ENCODE measurements at places on chromosomes 3 and 15.

GRCh38 chr3:46859001-46859710 is 4.1 kb downstream of the MYL3 start:
- H3K4me1 ChIP-seq, result no peaks in the 10 kb centered on the region
- no peaks in the 10 kb centered on the region for H3K36me3 ChIP-seq
- H3K27me3 ChIP-seq, result no peaks in the 10 kb centered on the region

GRCh38 chr15:92480361-92480760 is 86.7 kb downstream of the ST8SIA2 start:
- no peak overlapping the region for H3K27ac ChIP-seq
- DNase-seq, result no peak
- H3K4me3 ChIP-seq, result no peak overlapping the region
- no peaks in the 10 kb centered on the region for H3K36me3 ChIP-seq
- no peaks in the 10 kb centered on the region for H3K4me1 ChIP-seq

DNA sequence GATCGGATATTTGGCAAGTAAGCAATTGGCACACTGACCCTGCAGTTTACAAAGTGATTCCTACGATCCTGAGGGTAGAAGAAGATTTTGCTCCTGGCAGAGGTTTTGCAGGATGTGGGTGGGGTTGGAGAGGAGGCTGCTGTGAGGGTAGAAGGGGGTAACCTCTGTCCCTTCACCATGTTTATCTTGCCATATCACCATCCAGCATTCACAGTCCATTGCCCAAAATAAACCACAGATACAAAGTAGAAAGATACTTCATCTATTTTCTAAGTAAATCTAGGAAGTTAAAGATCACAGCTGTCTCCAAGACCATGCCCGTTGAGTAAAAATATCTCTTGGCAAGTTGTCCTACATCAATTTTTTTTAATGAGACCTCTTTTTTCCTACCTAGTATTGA is 51.6 kb downstream of the LIPC start:
- no peak for DNase-seq
- no peaks in the 10 kb centered on the region for H3K36me3 ChIP-seq
- no peak overlapping the region for H3K27ac ChIP-seq
- H3K27me3 ChIP-seq, result no peaks in the 10 kb centered on the region

DNA sequence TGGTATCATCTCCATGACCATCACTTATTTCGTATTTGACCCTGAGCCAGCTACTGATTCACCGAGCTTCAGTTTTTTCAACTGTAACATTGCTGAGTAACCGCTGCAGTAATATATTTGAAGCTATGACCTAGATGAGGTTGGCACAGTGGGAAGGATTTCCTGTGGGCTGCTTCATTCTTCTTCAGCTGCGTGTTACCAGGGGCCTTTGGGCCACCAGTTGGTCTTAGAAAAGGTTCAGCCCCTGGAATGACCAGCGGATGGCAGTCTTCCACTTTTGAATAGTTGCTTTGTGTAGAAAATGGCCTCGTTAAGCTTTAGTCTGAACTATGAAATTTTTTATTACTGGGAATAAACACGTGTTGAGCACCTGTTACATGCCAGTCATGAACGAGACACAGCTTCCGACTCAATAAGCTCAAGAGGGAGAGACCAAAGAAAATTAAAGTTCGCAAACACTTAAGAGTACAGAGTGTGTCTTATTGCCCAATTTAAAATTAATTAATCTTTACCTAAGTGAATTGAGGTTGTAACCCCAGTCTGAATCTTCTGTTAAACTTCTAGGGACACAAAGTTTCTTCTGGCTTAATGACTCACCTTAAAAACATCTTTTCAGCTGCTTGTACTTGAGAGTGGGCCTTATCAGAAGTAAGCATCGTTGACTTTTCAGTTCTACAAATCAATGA is 57.6 kb upstream of the NR2E3 start:
- DNase-seq, result peak; percentile 9
- H3K4me3 ChIP-seq, result no peak overlapping the region
- H3K27me3 ChIP-seq, result no peaks in the 10 kb centered on the region
- H3K36me3 ChIP-seq, result no peaks in the 10 kb centered on the region
- H3K4me1 ChIP-seq, result no peaks in the 10 kb centered on the region
- H3K27ac ChIP-seq, result no peak overlapping the region

GRCh38 chr3:66386925-66387650 is 113.7 kb downstream of the LRIG1 start:
- peaks cover 11% of the 10 kb centered on the region for H3K4me1 ChIP-seq
- H3K36me3 ChIP-seq, result peaks cover 15% of the 10 kb centered on the region
- H3K27me3 ChIP-seq, result no peaks in the 10 kb centered on the region
- DNase-seq, result no peak
- no peak overlapping the region for H3K27ac ChIP-seq
- no peak overlapping the region for H3K4me3 ChIP-seq
